Inflammatory macrophage (primary cell): ENCODE measurements at places on chromosomes 1 and 21.

DNA sequence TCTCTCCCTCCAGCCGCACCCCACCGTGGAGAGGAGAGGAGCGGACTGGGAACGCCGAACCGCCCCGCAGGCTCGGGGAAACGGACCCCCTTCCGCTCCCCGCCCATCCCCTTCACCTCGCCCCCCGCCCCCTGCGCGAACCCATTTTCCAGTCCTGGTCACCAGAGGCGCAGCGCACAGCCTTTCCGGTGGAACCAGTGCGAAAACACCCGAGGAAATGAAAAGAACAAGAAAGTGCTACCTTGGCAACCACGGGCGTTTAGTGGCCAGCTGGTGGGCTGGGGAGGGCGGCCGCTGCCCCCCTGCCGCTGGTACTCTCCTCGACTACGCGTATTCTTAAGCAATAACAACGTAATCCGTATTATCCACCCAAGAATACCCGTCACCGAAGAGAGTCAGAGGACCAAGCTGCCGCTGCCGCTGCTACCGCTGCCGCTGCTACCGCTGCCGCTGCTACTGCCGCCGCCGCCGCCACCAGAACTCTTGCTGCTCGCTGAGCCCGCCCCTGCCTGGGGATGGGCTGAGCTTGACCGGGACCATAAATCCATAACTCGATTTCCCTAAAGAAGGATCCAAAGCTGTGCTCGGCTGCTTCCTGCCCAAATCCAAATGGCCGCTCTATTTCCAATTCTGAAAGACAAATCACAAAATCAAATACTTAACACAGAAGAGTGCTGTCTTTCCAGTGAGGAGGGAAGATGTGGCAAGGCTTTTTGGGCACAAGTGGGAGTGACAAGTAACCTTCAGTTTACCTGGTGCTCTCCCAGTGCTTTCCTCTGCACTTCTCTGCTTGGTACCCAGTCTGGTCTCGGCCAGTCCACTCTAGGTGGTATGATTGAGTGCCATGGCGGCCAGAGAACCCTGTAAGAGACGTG lies 125.2 kb upstream of the DPYD start:
- no peak for DNase-seq

DNA sequence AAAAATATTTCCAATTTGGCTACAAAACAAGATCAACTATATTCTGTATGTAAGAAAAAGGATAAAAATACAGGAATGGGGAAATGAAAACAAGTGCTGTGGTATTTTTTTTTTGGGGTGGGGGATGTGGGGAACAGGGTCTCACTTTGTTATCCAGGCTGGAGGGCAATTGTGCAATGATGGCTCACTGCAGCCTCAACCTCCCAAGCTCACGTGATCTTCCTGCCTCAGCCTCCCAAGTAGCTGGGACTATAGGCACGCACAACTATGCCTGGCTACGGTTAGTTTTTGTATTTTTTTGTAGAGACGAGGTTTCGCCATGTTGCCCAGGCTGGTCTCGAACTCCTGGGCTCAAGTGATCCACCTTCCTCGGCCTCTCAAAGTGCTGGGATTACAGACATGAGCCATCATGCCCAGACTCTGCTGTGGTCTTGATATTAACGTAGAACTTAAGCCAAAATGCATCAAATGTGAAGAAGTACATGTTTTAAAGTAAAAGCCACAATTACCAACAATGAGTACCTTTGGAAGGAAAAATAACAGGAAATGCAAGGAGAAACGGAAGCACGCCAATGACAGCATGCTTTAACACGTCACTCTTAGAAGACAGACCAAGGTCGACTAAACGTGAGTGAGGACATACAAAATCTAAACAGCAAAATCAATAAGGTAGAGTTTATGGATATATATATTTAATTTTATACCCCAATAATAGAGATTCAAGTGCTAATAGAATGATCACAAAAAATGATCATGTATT lies 8.8 kb upstream of the ABCB10 start:
- no peak for DNase-seq

DNA sequence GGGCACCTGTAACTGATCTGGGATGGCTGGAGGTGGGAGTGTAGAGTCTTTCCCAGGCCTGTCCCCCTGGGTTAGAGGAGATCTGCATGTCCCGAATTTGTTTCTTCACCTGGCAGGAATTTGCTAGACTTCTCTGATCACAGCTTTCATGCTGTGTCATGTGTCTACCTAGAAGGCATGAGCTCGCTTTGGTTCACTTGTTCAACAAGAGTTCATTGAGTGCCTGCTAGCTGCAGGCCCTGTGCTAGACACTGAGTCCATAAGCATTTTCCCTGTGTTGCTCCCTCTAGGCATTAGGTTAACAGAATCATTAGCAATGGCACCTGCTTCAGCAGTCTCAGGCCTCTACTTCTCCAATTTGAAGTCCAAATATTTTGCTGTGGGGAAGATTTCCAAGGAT lies 101.6 kb downstream of the MTR start:
- DNase-seq: no peak

GRCh38 chr21:42392731-42393442 lies 3.0 kb downstream of the TMPRSS3 start:
- DNase-seq: no peak

DNA sequence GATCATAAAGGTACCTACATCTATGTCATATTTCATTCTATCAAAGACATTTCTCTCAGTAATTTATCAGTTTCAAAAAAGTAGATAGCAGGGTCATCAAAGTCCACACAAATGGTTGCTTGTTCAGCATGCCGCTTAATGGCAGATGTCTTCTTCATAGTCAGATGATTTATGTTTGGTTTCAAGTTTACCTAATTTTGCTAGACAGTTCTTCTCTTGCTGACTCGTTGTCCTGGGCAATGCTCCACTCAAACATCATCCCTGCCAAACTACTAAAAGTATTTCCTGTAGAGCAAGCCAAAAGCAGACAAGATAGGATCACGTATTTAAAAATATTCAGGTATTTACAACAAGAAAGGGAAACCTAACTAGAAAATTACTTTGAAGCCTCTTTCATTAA lies 13.6 kb downstream of the NUP210L start:
- DNase-seq: no peak

DNA sequence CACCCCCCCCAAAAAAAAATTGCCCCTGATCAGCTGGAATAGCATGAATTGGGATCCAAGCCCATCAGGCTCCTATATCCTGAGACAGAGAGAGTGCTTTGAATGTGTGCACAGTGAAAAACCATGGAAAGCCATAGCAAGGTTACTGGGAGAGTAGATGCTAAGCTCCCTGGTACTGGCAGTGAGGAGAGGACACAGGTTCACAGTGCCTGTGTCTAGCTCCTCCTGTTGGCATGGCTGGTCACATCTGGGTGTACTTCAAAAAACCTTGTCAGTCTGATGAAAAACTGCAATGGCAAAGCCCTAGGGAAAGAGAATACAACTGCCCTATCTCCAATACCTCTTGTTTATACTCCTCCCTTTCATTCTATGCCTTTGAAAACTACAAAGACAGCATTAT lies 12.9 kb downstream of the COPA start:
- no peak for DNase-seq

GRCh38 chr1:243598433-243598832 lies 251.6 kb downstream of the AKT3 start:
- peak; percentile 87 for DNase-seq

DNA sequence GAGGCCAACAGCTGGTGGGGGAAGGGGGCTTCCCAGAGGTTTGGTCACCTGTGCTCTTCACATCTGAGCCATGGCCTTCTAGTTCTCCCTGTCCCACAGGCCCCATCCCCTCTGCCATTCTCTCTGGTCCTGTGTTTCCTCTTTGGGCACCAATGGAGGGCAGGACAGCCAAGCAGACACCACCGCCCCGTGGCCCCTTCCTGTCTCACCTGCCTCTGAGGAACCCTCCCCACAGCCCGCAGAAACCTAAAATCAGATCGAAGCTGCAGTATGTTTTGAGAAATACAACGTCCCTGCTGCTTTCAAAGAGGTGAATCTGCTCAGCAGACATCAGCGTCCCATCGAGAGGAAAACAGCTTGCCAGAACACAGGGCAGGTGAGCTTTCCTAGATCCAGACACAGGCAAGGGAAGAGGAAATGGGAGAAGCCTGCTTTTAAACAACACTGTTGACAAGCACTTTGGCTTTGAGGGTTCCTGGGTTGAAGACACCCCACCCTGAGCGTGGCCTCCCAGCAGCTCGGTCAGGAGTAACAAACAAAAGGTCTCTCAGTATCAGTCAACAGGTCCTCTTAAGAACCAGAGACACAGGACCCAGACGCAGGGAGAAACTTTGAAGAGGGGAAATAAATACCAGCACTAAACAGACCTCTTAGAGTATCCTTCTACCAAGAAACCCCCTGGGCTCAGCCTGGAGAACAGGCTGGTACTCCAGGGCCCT lies 2.3 kb downstream of the PANK4 start:
- no peak for DNase-seq

- no peak for DNase-seq
Observed at GRCh38 chr1:41446851-41447610, 37.5 kb downstream of the EDN2 start.

DNA sequence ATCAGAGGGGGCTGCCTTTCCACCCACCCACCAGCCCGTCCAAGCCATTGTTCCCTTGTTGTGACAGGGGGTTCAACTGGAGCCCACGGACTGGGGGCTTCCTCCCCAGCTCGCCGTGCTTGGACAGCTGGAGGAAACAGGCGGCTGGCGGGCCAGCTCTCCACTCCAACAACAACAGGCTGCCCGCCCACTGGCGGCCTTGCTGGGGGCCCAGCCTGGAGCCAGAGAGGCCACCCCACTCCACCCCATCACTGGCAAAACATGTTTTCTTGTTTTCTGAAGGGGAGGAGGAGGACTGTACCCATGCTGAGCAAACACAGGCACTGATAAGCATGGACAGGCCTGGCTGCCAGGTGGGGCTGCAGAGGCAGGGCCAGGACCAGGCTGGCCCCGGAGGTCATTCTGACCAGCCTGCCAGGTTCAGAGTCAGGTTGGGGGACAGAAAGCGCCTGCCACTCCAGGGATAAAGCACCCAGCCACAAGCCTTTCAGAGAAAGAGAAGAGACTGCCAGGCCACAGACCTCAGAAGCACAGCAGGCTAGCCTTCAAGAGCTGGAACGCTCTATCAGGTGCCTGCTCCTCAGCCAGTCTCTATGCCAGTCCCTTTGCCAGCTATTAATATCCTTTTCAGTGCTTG lies 32.8 kb downstream of the GJA4 start:
- no peak for DNase-seq
